ENCODE measurements at places on chromosomes 7 and 10.

- no peak for DNase-seq
Measured at GRCh38 chr7:51472873-51473272, 156.3 kb upstream of the COBL start.

DNA sequence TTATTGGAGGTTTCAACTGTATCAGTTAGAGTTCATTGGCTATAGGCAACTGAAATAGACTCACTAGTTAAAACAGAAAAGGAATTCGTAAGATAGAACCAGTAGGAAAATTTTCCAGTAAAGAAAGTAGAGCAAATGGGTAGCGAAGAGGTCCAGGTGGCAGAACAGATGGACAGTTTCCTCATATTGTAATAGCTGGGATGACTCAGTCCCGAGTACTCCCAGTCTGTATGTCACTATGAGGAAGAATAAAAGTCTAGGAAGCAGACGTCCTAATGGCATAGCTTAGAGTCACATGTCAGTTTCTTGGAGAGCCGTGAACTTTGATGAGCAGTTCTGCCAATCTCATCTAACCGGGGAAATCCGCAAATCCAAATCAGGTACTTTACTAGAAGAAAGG lies 95.3 kb downstream of the RNF32 start:
- DNase-seq, result no peak

DNA sequence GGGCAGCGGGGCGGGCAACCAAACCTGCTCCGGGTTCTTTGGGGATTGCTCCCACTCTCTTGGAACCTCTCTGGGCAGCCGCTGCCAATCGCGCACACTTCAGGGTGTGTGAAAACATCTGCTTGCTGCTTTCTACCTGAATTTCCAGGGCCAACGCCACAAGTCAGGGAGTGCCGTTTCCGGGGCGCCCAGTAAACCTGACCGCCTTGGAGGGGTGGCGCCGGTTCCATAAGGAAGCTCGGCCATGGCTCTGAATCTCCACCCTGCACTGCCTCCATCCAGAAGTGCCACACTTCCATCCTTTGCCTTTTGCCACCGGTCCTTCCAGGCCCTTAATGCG lies 679 bp upstream of the AFAP1L2 start:
- no peak for DNase-seq

DNA sequence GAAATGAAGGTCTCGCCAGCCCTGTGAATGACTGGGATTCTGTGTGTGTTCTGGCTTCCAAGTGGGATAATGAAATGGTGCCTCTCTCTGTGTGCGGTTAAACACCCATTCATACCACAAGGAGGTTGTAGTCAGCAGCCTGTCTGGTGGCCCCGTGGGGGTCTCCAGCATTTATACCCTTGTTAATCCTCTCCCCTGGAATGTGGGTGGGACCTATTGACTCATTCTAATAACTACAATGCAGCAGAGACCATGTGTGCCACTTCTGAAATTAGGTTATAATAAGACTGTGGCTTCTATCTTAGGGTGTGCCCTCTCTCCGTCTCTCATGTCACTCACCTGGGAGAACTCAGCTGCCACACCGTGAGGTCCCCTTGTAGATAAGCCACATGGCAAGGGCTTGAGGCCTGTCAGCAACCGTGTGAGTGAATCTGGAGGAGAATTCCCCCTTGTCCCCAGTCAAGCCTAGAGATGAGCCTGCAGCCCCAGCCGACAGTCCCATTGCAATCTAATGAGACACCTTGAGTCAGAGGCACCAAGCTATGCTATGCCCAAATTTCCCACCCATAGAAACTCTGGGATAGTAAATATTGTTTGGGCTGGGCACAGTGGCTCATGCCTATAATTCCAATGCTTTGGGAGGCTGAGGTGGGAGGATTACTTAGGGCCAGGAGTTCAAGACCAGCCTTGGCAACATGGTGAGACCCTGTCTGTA lies 106.8 kb downstream of the GALNT17 start:
- DNase-seq, result no peak

- DNase-seq, result no peak
Measured at GRCh38 chr10:130915065-130915464, 396.5 kb downstream of the TCERG1L start.
